NCI-H187 (cell line): ENCODE measurements at places on chromosomes 3 and 15.
A peak's percentile ranks its signal among the peaks of the same experiment; 100 is the strongest.

GRCh38 chr3:106277731-106278130, 408.9 kb upstream of the CBLB start:
- DNase-seq: no peak

GRCh38 chr3:196406811-196407470, 25.3 kb downstream of the UBXN7 start:
- no peak for DNase-seq

- DNase-seq: no peak
Measured at GRCh38 chr15:100787567-100788417, 91.8 kb upstream of the ALDH1A3 start.

DNA sequence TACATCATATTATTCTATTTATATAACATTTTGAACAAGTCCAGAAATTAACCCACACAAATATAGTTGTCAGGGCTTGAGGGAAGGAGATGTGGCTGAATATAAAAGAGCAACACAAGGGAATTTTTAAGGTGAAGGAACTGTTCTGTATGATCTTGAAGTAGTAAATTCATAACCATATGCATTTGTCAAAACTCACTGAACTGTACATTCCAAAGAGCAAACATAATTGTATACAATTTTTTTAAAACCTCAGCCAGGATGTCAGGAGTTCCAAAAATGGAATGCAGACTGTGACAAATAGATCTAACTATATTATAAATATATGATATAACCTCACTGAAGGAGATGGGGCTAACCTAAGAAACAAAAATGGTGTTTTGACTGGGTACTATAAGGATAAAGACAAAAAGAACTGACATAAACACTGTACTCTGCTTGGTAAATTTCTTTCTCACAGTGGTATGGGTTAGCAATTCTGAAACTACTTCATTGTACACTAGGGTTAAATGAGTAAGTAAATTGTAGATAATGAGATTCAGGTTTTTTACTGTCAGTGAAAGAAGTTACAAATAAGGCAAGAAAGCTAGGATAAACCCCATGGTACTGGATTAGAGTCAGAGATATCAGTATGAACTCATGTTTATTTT, 14.4 kb downstream of the GOLGB1 start:
- DNase-seq: no peak

DNA sequence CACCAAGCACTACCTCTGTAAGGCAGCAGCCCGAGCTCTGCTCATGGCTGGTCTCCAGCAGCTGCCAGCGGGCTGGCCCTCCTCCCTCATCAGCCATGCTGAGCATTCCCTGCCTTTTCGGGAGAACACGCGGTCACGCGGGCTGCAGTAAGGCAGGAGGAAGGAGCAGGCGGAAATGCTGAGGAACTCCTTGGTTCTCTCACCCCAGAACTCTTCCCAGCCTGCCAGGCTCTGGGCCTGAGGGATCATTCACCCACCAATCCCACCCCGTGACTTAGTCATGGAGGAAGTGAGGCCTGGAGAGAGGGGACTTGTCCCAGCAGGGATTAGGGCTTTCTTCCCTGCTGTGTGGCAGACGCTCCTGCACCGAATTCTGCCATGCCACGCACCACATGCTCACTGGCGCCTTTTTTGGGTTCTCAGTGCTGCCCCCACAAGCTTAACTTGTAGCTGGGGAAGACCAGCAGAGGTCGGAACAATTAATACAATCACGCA, 42.9 kb upstream of the RPL32 start:
- no peak for DNase-seq

- no peak for DNase-seq
Measured at GRCh38 chr3:53844262-53845102, 1.7 kb downstream of the CHDH start.

DNA sequence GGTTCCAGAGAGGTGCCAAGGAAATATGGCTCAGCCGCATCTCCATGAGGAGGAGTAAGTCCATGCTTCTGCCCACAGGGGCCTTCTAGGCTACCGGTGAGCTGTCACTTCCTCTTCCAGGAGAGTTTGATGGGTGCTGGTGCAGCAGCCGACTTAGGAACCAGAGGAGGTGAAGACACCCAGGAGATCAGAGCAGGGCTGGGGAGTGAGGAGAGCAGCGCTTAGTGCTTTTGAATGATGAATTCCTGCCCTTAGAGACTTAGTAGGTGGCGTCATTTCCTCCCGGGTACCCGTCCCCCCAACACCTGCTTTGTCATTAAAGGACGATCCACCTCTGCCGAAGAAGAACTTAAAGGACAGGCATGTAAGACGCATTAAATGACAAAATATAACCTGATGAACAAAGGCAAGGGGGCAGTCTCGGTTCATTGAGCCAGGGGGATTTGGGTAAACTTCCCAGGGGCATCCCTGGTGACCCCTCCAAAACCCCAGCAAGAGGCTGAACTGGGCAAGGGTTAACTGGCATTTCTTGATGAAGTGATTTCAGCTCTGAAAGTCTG, 67.6 kb downstream of the HES1 start:
- DNase-seq: no peak

GRCh38 chr3:194826594-194826993, 140.9 kb downstream of the FAM43A start:
- DNase-seq: no peak

- DNase-seq: no peak
Measured at GRCh38 chr3:100932491-100932890, 60.7 kb downstream of the ABI3BP start.

GRCh38 chr15:26443321-26443720, 329.5 kb downstream of the GABRB3 start:
- DNase-seq: no peak

- no peak for DNase-seq
Measured at GRCh38 chr15:76334438-76335306, 1.9 kb upstream of the ISL2 start.

DNA sequence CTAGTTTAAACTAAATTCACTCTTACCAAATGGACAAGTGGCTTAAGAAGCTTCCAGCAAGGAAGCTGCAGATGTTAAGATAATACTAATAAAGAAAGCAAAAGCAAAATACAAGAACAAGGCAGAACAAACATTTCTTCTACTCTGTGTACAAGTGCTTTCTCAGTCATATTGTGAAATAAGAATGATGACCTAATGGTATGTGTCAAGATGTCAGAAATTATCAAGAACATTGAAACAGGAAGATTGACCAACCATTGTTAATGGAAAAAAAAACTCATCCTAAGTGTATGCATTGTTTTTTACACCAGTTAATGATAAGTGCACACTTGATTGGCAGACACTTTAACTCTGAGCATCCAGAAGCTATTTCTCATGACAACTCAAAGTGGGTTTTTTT, 65.4 kb upstream of the P2RY1 start:
- DNase-seq: no peak

DNA sequence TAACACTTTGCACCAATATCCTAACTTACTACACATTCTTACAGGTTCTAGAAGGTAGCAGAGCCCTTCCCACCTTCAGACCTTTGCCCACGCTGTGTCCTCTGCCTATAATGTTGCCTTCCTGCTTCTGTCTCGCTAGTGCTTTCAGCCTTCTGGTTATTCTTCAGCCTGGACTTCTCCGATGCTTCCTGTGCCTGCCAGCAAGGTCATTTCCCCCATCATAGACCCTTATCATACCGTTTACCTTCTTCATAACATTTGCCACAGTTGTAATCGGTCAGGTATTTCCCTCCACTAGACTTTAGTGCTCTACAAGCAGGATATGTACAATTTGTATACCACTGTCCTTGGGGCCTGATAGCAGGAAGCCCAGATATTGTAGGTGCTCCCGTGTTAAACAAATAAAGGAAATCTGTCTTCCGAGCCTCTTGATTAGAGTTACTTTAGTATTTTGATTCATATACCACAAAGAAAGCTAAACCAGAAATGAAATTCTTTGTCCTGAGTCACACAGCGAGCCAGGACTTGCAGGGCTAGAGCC, 35.8 kb upstream of the CMTM7 start:
- no peak for DNase-seq

DNA sequence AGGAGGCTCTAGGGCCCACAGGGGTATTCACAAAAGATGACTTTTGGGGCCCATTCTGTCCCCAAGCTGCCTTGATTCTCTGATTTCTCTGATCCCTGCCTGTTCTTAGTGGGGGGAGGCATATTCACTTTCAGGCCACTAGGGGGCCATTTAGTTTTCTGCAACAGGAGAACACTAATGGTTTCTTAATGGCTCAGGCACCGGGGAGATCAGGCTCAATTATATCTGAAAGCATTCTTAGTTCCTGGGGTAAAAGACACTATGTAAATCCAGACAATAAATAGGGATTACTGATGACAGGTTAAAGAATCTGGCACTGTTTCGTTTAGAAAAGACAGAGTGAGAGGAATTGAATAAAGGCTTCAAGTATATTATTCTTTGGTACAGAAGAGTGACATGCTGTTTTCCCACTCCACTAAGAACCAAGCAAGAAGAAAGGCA, 2.5 kb upstream of the INAFM2 start:
- no peak for DNase-seq

- DNase-seq: no peak
Measured at GRCh38 chr3:10928407-10928960, 64.1 kb upstream of the SLC6A1 start.

- peak; percentile 10 for DNase-seq
Measured at GRCh38 chr3:127959873-127960272, 44.8 kb downstream of the KBTBD12 start.

DNA sequence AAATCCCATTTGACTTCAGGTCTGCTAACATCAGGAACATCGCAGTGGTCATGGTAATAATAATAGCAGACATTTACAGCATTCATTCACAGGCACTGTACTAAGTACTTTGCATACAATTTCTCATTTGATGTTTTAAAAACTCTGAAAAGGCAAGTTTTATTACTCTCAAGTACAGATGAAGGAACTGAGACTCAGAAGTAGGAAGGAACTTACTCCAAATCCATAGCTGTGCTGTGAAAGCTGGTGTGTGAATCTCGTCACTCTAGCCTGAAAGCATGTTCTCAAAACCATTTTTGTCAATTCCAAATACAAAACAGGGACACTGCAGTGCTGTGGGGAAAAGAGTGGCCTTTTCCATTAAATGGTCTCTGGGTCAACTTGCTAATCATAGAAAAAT, 179.9 kb downstream of the FAM43A start:
- no peak for DNase-seq

DNA sequence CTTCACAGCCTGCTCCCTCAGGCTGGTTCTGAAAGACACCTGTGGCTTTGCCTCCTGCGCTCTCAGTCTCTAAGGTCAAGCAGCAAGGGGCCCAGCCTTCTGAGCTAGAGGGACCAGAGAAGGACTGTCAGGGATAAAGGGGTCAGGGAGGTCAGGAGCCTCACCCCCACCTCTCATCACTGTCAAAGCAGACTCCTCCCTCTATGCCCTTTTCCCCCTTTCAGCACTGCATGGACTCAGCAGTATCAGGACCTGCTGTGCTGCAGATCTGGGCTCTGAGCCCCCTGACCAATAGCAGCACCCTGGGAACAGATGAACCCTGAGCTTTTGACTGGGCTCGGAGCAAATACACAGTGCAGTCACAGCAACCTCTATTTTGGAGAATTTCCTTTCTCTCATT, 3.2 kb upstream of the BMF start:
- no peak for DNase-seq

DNA sequence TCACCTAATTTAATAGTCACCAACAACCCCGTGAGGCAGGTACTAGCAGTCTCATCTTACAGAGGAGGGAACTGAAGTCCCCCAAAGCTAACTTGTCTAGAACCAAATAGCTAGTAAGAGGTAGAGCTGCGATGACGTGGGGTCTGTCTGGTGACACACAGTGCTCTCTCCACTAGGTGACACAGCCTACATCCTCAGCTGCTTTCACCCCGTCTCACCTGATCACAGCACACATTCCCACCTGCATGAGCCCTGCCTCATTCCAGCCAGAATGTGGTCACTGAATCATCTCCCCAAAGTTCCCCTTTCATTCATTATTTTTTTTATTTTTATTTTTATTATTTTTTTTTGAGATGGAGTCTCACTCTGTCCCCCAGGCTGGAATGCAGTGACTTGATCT, 21.3 kb upstream of the MAGEF1 start:
- DNase-seq: no peak

- DNase-seq: no peak
Measured at GRCh38 chr3:66479532-66479947, 21.3 kb downstream of the LRIG1 start.

GRCh38 chr3:73513260-73513659, 111.5 kb downstream of the PDZRN3 start:
- DNase-seq: no peak

- DNase-seq: no peak
Measured at GRCh38 chr15:58214591-58215340, 76.6 kb downstream of the AQP9 start.

DNA sequence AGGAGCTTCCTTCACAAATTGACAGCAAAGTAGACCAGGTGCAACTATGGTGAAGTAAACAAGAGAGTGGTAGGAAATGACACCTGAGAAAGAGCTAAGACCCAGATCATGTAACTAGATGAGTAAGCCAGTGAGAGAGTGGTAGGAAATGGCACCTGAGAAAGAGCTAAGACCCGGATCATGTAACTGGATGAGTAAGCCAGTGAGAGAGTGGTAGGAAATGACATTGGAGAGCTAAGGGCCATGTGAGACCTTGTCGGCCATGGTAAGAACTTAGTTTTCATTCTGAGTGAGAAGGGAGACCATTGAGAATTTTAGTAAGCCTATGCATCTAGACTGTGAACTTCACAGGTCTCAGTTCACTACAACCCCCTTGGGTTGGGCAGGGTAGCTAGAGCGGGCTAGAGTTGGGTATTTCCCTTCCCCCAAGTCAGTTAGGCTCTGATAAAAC, 5.4 kb upstream of the SENP7 start:
- DNase-seq: no peak

- no peak for DNase-seq
Measured at GRCh38 chr3:150447084-150447483, 39.0 kb downstream of the TSC22D2 start.

- no peak for DNase-seq
Measured at GRCh38 chr3:70149714-70150400, 150.3 kb downstream of the SAMMSON start.

DNA sequence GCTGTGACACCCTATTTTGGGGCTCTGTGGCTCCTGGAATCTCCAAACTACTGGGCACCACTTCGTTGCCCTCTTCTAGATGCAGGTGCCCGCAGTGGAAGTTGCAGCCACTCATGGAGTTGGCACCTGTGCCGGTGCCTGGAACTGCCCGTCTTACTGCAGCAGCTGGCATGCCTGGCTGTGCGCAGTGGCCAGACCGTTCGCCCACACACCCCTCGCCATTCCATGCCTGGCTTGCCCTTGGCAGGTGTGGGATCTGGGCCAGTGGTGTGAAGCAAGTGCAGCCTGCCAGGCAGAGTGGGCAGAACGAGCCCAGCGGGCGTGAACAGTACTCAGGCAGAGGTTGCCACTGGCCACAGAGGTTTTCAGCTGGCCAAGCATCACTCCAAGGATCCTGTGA, 1286.7 kb downstream of the ROBO1 start:
- no peak for DNase-seq

GRCh38 chr3:157844800-157845565, 261.2 kb downstream of the SHOX2 start:
- DNase-seq: no peak

DNA sequence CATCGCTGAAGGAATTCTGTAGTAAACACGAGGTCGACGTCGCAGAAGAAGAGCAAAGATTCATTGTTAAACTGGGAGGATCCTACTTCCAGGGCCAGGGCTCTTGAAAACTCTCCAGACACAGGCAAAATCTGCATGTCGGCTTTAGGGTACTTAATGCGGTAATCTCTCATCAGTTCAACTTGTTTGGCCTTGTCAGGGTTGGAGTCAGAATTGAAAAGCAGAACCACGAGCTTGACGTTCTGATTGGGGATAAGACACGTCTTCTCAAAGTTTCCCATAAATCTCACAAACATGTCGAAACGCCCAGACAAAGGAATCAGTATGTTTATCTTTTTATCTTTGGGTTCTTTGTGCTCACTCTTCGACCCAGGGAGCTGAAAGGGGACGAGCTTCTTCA, 74.0 kb downstream of the CHSY1 start:
- no peak for DNase-seq
